ENCODE measurements at places on chromosomes 1 and 21. TPM values are rescaled to one million over a fixed set of nuclear protein-coding genes. Genes with fewer than 3 reads are reported as not detected.

GRCh38 chr1:63466759-63467158, 56.3 kb downstream of the ITGB3BP start:
- DNase-seq, result no peak

The S100A1 gene
- 12.4 TPM for total RNA-seq

The OR2AK2 gene
- total RNA-seq, result not detected

The LCE1F gene
- not detected for total RNA-seq

All from esophagus muscularis mucosa (tissue), 4 donors.